CD14-positive monocyte (primary cell): ENCODE measurements at places on chromosomes 4 and X. TPM values are rescaled to one million over a fixed set of nuclear protein-coding genes. Genes with fewer than 3 reads are reported as not detected.

Gene SFRP2
- not detected for polyA plus RNA-seq

Gene HSFX4
- polyA plus RNA-seq: not detected in 2 replicates

DNA sequence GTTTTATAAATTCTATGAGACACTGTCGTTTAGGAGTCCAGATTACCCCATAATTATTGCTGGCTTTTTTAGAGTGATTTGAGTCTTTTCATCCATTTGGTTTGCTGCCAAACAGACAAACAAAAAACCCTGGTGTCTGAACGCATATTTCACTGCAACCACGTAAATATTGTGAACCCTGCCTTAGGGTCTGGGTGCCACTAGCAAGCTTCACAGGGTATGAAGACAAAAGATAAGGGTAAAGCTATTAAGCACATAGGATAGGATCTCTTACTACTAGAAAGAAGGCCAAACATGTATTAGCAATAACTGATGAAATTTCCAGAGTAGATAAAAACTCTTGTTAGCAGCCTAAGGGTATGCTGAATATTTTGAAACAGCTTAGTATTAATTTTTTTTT is 143.3 kb downstream of the BANK1 start:
- no peak for DNase-seq

GRCh38 chr4:76201276-76201675 is 12.3 kb downstream of the SCARB2 start:
- no peak for DNase-seq

- DNase-seq: no peak
Observed at GRCh38 chr4:128364565-128364964, 77.0 kb upstream of the PGRMC2 start.

DNA sequence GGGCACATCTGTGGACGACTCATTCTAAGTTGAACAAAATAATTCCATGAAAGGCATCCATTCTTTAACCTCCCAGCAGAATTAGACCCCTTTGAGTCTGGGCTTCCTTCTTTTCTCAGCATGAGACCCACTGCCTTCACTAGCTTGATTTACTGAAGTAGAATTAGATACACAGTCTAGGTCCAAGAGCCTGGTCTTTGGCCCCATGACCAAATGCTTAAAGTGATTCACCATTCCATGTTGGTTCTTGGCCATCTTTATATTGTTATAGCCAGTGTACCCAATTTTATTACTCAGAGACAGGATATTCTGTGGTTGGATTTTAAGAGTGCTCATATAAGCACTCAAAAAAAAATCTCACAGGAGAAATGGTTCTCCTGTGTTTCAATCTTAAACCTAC is 155.3 kb upstream of the GPC4 start:
- no peak for DNase-seq

DNA sequence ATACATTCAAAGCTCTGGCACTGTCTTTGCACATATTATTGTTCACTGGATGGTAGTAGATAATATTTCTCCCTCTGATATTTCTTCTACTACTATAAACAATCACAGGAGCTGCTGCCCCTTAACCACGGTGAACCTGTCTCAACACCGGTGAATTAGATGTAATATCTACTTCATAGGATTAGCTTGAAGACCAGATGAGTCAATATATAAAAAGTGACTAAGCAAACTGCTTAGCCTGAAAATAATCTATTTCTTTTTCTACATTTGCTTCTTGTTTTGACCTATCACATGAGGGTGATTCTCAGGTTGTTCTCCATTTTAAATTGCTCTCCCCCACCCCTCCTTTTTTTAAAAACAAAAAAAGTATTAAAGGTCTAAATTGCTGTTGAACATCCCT is 645.5 kb downstream of the ANKRD50 start:
- no peak for DNase-seq

DNA sequence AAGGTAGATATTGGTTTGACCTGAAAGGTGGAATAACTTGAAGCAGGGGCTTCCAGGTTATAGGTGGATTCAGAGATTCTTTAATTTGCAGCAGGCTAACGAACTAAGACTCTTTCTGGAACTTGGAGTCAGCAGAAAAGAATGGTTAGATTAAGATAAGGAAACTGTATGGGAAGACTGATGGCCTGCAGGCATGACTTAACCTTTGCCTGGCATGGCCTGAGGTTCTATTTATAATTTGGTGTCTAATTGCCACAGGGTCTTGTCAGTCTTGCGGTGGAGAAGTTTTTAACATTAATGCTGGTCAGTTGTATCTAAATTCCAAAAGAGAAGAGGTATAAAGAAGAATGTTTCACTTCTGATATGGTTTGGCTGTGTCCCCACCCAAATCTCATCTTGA is 110.3 kb upstream of the VCX3A start:
- no peak for DNase-seq
